NCI-H1417 treated with DMSO at 0.1 percent for 48 hours (cell line): ENCODE measurements at places on chromosomes 6 and 20.

DNA sequence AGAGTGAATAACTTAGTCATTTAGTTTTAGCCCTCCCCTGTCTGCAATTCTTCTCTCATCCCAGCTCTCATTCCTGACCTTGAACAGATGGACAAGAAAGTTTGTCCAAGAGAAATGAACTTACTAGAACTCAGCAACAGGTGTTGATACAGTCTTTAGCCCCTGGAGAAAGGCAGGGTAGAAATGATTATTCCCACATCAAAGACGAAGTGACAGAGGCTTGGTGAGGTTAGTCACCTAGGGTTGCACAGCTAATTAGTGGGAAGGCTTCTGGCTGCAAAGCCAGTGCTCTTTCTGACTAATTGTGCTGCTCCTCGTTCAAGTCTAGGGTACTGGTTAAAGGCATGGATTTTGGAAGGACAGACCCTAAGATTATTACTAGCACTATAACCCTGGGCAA lies 4.5 kb downstream of the ZDHHC14 start:
- no peak for DNase-seq

DNA sequence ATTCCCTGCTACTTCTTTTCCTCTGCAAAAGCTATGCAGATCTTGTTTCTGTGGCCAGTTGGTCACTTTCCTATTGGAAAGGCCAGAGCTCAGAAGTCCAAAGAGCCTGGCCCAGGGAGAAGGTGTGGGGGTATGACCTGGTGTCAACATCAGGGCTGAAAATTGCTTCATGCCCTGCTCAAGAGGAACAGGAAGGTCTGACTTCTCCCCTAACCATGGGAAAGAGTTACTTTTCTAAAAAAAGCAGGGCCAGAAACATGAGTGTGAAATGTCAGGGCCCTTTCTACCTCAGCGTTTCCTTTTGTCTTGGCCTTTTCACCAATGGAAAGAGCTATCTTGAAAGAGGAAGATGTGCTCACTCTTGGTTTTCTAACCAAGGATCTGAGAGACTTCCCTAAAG lies 117.4 kb downstream of the MAFB start:
- no peak for DNase-seq

DNA sequence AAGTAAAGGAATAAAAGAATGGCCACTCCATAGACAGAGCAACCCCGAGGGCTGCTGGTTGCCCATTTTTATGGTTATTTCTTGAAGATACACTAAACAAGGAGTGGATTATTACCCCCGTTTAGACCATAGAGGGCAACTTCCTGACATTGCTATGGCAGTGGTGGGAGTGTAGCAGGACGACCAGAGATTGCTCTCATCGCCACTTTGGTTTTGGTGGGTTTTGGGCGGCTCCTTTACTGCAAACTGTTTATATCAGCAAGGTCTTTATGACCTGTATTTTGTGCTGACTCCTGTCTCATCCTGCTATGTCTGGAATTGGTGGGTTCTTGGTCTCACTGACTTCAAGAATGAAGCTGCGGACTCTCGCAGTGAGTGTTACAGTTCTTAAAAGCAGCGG lies 78.7 kb downstream of the C6orf52 start:
- no peak for DNase-seq

DNA sequence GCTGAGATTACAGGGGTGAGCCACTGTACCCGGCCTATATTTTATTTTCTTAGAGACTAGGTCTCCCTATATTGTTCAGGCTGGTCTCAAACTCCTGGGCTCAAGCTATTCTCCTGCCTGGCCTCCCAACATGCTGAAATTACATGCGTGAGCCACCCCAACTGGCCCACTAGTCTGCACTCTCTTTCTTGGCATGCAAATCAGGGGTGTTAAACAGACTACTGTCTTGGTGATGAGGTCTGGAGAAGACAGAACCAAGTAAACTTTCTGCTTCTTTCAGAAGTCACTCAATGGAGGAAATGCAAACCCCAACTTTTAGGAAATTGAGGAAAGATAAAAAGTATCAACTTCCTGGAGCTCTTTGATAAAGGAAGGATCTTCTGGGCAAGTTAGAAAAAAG lies 8.0 kb upstream of the TUBB2B start:
- no peak for DNase-seq

DNA sequence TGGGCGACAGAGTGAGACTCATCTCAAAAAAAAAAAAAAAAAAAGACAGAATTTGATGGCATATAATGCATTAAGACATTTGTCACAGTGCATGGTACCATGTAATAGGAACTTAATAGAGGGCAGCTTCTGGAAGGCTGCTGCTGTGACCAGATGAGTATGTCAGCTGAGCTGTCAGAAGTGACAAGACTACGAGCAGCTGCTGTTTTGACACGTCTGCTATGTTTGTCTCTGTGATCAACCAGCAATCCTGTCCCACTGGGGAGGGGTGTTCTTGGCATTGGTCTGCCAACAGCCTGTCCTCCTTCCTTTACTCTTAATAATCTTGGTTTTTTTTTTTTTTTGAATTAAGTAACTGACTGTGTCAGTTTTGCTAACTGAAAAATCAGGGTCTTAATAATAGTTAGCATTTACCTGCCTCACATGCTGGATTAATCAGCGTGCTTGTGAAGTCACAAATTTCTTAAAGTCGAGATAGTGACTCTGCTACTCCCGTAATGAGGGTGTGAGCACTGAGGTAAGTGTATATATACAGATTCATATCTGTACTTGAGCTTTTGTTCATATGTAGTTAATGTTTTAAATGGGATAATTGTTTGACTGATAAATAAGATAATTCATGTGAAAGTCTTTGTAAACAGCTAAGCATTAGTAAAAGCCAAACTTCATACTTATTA lies 152.4 kb downstream of the BMP2 start:
- DNase-seq = no peak

GRCh38 chr6:82362878-82363427 lies 664 bp upstream of the TPBG start:
- no peak for DNase-seq

DNA sequence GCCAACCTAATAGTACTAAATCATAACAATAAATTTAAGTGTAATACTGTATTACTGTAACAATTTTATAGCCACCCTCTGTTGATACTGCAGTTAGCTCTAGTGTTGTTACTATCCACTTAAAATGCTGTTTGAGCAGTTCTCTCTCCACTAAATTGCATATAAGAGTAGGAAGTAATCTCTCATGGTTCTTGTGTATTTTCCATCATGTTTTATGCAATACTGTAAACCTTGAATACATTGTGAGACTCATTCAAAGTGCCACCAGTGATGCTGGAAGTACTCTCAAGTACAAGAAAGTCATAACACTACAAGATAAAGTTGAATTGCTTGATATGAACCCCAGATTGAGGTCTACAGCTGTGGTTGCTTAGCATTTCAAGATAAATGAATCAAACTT lies 65.5 kb downstream of the WASF1 start:
- no peak for DNase-seq

DNA sequence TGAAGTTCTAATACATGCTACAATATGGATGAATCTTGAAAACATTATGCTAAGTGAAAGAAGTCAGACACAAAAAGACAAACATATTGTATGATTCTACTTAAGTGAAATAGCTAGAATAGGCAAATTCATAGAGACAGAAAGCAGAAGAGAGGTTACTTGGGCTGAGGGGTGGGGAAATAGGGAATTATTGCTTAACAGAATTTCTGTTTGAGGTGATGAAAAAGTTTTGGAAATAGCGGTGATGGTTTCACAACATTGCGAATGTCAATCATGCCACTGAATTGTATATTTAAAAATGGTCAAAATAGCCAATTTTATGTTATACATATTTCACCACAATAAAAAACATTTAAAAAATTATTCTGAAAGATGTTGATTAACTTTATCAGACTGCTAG lies 6.1 kb downstream of the SLC26A8 start:
- no peak for DNase-seq

GRCh38 chr6:38503032-38503773 lies 136.5 kb downstream of the BTBD9 start:
- DNase-seq = no peak
